AG08395 (cell line): ENCODE measurements at places on chromosomes 1 and 21.

DNA sequence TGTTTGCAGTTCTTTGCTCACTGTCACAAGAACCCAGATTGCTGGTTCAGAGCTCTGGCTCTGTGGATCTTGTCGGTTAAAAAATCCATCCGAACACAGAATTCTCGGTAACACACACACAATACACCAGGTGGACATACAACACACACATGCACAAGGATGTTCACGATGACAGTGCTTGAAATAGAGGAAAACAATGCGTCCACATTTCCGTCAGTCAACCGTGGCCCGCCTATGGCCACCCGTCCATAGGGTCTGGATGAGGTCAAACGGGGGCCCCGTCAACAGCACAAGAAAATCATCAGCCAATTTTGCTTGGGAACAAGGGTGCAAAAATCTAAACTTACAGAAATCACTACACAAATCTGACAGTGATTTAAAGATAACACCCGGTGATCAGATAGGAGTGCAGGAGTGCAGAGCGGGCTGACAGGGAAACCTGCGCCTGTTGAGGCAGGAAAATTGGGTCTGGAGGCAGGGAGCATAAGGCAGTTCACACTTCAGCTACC is 50.4 kb upstream of the SLC19A1 start:
- DNase-seq, result no peak

GRCh38 chr1:64433747-64434146 is 36.2 kb upstream of the CACHD1 start:
- DNase-seq, result no peak

DNA sequence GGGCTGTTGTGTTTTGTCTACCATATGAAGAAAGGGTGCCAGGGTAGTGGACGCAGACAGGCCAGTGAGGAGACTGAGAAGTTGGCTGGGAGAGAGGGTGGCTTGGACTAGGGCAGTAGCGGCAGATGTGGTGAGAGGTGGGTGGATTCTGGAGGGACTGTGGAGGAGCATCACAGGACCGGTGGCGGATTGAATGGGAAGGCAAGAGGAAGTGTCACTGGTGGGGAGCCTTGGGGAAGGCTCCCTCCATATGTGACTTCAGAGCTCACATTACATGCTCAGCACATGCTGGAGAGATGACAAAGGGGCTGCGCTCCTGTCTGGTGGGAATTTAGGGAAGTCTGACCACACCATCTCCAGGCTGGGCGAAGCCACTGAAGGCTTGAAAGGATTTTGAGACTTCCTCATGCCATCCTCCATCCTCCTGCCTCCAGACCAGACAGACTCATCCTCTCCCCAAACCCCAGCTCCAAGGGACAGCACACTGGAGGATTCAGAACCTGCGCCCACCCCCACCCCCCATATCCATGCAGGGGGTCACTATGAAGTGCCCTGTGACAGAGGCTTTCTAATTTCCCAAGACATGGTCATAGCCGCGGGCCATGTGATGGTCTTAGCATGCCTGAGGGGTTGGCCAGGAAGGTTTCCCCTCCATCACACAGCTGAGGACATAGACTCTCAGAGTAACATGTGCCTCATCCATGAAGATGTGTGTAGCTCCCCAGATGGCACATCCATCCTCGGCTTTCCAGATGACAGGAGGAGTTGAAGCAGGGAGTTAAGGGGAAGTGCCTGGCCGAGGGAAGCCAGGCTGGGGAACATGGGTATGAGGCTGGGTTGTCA is 138.8 kb upstream of the WNT4 start:
- DNase-seq, result no peak

- no peak for DNase-seq
Measured at GRCh38 chr1:206563367-206564207, 48.7 kb downstream of the EIF2D start.

GRCh38 chr1:245500546-245500945 is 345.8 kb downstream of the KIF26B start:
- peak; percentile 93 for DNase-seq

DNA sequence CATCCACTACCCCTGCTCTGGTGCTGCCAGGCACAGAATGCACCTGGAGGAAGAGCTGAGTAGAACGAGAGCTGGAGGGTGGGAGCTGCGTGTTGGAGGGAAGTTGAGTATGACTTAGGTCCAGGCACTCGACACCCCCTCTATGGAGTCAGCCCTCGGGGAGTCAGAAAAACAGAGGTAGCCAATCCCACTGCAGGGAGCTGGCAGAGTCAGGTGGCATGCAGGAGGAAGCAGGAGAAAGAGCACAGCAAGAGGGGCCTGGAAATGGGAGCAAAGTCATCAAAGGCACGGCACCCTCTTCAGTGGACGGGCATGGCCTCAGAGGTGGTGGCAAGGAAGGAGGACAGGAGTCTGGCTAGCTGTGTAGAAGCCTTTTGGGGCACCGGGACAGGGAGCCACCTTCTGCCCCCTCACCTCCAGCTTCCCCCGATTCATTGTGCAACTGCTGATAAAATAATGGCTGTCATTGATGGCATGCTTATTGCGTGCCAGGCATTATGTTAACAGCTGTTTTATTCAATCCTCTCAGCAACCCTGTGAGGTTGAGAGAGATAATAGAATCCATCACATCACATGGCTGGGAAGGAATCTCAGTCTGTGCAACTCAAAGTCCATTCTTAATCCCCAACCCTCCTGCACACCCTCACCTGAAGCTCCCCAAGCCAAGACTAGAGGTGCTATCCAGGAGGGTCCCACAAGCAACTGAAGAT is 42.0 kb downstream of the C1orf198 start:
- peak; percentile 21 for DNase-seq

DNA sequence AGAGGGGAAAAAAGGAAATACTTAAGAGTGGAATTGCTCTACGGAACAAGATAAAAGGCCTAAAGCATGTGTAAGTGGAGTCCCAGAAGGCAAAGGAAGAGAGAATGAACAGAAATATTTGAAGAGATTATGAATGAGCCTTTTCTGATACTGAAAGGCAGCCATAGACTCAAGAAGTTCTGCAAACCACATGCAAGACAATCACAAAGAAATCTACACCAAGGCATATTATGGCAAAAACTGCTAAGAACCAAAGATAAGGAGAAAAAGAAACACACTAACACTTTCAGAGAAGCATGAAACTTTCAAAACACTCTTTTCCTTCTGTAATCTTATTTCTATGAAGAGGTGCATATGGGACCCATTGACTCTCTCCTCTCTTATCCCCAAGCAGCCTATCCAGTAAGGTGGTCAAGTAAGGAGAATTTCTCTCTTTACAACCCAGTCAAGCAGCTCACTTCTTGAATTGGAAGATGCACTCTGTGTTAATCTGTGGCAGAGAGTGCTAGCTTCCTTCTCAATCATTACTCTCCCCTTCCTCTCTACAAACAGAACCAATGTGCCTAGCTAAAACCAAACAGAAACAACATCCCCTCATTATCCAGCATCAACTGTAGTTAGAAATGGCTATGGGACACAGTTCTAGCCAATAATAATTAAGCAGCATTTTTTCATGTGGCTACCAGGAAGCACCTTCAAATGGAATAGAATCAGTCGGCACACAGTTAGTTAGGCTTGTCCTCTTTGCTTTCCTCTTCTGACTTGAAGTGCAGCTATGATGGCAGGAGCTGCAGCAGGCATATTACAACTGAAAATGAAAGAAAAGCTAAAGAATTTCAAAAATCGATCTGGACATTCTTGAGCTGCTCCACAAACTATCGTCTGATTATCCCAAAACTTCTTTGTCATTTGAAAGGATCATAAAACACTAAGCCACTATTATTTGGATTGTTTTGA is 25.9 kb downstream of the KRTAP19-8 start:
- no peak for DNase-seq

- no peak for DNase-seq
Measured at GRCh38 chr1:48917901-48918603, 141.4 kb upstream of the BEND5 start.

DNA sequence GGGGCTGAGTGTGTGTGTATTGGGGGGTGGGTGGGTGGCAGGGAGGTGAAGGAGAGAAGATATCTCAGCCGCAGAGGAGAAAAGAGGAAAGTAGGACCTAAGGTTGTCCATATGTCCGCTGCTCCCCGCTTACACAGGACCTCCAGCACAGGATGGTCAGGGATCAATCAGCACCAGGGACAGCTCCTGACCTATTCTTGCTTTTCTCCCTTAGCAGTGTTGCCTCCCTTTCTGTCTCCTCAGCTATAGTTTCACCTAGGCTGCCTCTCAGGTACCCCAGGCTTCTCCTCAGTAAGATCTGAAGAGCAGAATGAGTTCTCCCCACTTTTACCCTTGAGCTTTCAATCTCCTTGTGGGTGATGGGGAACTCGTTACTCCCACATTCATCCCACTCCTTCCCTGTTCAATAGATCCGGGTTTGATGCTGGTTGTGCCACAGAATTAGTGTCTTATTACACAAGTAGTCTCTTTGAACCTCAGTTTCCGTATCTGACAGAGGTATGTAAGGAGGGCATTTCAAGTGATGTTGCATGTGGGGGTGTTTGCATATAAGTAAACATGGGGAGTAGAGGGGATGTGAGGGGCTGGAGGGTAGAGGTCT is 1.4 kb upstream of the DPH2 start:
- DNase-seq, result peak; percentile 37

GRCh38 chr1:203124546-203125317 is 2.8 kb upstream of the ADORA1 start:
- DNase-seq, result no peak

GRCh38 chr1:64986903-64987871 is 20.8 kb upstream of the JAK1 start:
- no peak for DNase-seq
